ENCODE measurements at places on chromosomes 12 and 14. TPM values are rescaled to one million over a fixed set of nuclear protein-coding genes. Genes with fewer than 3 reads are reported as not detected.

GRCh38 chr12:118145798-118146156, 9.9 kb downstream of the PEBP1 start:
- DNase-seq = no peak

DNA sequence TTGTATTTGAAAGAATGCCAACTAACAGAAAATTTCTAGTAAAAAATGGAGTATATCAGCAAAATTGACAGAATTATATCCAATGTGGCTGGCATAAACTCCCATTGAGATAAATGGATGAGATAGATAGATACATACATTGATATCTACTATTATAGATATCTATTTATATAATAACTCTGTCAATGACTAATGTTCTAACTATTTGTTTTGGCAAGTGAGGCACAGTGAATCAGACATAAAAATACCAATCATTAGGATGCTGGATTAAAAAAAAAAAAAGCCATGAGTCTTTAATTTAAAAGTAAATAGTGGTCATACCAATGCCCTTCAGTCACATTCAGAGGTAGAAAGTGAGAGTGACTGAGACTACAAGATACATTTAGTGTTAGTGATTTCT, 33.7 kb upstream of the GLIPR1 start:
- DNase-seq = no peak

GRCh38 chr12:65609359-65609771, 214.9 kb upstream of the HMGA2 start:
- DNase-seq = no peak

- no peak for DNase-seq
Measured at GRCh38 chr12:28585146-28585545, 394.9 kb downstream of the CCDC91 start.

GRCh38 chr12:81888961-81889360, 129.8 kb upstream of the PPFIA2 start:
- DNase-seq = peak; percentile 55

DNA sequence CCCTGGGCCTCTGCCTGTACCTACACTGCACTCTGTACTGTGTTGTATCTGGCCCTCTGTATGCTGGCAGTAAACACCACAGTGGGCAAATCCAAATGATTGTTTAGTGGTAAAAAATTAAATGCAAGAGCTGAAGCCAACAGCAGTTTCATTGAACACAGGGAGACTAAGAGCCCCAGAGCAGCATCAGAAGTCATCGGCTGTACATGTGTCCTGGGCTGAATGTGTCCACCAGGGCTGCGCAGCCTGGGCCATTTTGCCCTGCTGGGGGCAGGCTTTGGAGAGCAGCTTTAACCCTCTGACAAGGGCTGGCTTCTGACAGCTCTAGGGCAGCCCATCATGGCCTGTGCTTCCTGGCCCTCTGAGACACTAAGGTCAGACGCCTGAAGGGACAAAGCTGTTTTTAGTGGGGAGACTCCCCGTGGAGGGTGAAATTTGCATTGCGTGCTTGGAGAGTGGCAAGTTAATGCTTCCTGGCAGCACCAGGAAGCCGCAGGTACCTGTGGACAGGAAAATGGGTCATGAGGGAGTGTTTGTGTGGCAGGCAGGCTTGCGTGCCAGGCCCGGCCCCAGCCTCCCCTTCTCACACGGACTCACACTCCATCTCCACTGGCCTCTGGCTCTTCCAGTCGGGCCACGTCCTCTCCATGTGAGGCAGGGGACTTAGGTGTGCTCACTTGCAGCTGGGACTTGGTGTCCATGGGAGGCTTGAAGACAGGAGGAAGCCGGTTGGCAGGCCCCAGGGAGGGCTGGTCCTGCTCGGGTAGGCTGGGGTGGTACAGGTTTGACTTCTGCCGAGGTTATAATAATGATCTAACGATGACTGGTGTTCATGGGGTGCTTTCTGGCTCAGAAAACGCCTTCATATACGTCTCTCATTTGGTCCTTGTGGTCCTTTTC, 150.1 kb downstream of the TSPAN9 start:
- peak; percentile 83 for DNase-seq

- DNase-seq = no peak
Measured at GRCh38 chr14:50936016-50936340, 8.3 kb downstream of the PYGL start.

DNA sequence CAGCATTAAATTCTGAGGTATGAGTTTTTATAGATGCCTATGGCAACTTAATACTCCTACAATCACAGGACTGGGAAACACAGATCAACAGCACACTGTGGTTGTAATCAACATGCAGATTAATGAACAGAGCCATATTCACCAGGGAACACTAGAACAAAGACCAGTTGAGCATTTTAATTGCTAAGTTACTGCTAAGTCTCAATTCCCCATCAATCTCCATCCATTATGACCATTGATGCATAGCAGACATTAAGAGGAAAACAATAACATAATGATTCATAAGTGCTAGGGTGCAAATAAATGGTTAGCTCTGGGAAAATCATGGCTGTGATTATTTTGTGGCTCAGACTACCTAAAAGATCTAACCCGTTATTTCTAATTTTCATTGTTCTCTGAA, 505.6 kb downstream of the TRHDE start:
- DNase-seq = no peak

GRCh38 chr14:100830681-100831080, 4.8 kb downstream of the MEG3 start:
- peak; percentile 70 for DNase-seq

GRCh38 chr12:103780992-103781391, 60.0 kb downstream of the NT5DC3 start:
- DNase-seq = no peak

- peak; percentile 56 for DNase-seq
Measured at GRCh38 chr12:52204095-52204930, 12.5 kb upstream of the KRT80 start.

- DNase-seq = no peak
Measured at GRCh38 chr12:131793243-131794022, 34.8 kb upstream of the MMP17 start.

DNA sequence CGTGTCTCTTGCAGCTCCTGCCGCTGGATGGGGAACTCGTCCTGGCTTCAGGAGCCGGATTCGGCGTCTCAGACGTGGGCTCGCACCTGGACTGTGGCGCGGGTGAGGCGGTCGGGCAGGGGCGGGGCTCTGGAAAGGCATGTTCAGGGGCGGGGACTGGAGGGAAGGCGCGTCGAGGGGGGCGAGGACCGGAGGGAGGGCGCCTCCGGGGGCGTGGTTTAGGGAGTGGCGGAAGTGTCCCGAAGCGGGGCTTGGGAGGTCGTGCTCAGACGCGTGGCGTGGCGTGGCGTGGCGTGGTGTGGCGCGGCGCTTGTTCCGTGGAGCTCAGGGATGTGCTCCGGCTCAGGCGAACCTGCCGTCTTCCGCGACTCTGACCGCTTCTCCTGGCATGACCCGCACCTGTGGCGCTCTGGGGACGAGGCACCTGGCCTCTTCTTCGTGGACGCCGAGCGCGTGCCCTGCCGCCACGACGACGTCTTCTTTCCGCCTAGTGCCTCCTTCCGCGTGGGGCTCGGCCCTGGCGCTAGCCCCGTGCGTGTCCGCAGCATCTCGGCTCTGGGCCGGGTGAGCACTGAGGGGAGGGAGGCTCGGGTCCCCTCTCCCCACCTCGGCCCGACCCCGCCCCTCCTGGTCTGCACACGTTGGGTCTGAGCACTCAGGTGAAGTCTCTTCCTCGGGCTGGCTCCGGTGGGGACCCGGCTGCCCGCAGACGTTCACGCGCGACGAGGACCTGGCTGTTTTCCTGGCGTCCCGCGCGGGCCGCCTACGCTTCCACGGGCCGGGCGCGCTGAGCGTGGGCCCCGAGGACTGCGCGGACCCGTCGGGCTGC, 6.2 kb downstream of the AMN start:
- DNase-seq = peak; percentile 95

DNA sequence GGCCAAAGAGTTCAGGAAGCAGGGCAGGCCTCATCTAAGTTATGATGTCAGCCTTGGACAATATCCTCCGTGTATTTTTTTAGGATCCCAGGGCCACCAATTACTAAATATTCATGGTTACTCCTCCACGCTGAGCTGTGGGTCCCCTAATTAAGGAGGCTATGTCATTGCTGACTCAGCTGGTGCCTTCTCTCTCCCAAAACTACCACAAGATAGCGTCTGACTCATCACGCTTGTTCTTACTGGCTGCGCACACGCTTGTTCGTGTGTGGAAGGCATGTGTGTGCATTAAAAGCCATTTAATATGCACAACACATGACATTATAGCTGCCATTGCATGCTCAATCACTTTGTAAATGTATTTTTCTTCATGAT, 78.3 kb downstream of the GSC start:
- DNase-seq = no peak

- DNase-seq = peak; percentile 92
Measured at GRCh38 chr14:24036169-24036962, 15.4 kb upstream of the CARMIL3 start.

- DNase-seq = peak; percentile 93
Measured at GRCh38 chr12:52082988-52083637, 3.6 kb downstream of the SMIM41 start.

GRCh38 chr12:117100251-117100650, 1.0 kb upstream of the TESC start:
- peak; percentile 75 for DNase-seq

DNA sequence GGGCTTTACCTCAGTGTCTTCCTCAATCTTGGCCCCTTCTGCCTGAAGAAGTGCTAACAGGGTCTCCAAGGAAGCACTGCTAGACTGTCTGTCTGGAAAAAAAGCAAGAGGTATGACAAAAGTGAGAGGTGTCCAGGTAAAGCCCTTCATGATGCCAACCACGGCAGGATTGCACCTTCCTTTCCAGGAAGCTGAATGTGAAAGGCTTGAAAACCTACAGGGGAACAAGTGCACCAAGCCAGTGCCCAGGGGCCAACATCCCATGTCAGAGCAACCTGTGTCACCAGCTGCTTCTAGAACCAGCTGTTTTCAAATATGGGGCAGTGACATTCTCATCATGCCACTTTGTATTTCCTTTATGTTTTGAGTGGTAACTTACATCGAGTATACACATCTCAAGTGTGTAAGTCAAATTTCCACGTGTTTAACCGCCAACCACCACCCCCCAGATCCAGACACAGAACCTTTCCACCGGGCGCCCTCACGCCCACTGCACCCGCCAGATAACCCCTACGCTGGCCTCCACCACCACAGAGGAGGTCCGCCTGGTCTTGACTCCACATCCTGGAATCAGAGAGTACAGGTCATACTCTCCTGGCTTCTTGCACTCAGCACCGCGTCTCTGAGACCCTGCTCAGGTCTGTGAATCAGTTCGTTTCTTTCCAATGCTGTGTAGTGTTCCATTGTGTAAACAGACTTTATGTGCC, 27.3 kb downstream of the VPS37B start:
- DNase-seq = no peak

- no peak for DNase-seq
Measured at GRCh38 chr12:124497658-124498057, 69.8 kb downstream of the NCOR2 start.

GRCh38 chr12:117968151-117968789, 520 bp downstream of the KSR2 start:
- peak; percentile 55 for DNase-seq

DNA sequence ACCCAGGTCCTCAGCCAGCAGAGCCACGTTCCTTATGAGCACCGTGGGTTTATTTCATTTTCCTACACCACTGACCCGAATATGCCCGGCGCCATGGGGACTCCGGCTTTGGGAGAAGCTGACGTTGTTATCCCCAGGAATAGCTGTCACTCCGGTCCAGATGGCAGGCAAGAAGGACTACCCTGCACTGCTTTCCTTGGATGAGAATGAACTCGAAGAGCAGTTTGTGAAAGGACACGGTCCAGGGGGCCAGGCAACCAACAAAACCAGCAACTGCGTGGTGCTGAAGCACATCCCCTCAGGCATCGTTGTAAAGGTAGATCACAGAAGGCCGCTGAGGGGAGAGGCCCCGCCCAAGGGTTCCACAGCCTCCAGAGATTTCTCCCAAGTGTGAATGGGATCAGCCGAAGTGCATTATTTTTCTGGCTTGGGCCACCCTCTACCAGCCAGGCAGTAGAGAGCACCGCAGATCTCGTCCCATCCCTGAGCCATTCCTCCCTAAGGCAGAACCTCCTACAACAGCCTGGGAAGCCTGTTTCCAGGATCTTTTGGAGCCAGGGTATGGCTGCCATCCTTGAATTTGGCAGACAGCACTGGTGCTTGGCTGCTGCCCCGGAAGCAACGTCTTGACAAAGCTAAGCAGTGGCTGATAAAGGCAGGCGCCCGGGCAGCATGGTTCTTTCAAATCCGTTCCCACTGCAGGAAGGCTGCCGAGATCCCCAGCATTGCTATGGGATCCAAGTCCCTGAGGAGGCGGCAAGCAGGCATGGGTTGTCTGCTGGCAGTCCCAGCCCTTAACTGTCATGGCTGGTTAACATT, 17.8 kb downstream of the CDK2AP1 start:
- no peak for DNase-seq

- no peak for DNase-seq
Measured at GRCh38 chr14:65237941-65238340, 135.6 kb upstream of the MAX start.

- DNase-seq = no peak
Measured at GRCh38 chr12:68158432-68158831, 1.1 kb downstream of the IFNG start.

ITGA7 gene
- 89.0 TPM for total RNA-seq

PPTC7 gene
- 15.2 TPM for total RNA-seq

MSRB3 gene
- 2.1 TPM for total RNA-seq

NKX2-1 gene
- 0.62 TPM for total RNA-seq

CABP1 gene
- total RNA-seq = 0.86 TPM

TAS2R9 gene
- not detected for total RNA-seq

Data from endodermal cell (in vitro differentiated cells).